Activated naive CD8-positive, alpha-beta T cell treated with anti-CD3 and anti-CD28 coated beads for 36 hours (primary cell): ENCODE measurements at places on chromosomes 11 and 22. TPM values are rescaled to one million over a fixed set of nuclear protein-coding genes. Genes with fewer than 3 reads are reported as not detected.

DNA sequence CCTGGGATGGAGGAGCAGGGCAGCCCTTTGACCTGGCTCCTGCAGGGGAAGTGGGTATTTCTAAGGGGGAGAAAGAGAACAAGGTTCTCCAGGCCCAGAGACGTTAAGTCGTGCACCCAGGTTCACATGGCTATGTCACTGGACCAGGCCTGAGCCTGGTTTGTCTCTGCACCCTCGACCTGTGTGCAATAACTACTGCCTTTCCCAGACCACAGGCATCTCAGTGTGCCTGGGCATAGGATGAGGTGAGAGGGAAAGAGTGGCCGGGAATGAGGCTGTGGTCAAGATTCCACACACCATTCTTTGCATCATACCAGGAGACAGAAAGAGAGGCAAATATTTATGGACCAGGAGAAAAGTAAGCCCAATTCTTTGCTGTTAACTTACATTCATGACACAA is 66.8 kb downstream of the PRR5L start:
- peaks cover 81% of the 10 kb centered on the region for H3K27me3 ChIP-seq
- no peak for DNase-seq
- no peaks in the 10 kb centered on the region for H3K36me3 ChIP-seq
- H3K27ac ChIP-seq: no peak overlapping the region
- H3K4me1 ChIP-seq: peaks cover 17% of the 10 kb centered on the region

- no peak overlapping the region for H3K4me3 ChIP-seq
- no peak overlapping the region for H3K27ac ChIP-seq
- peaks cover 3% of the 10 kb centered on the region for H3K4me1 ChIP-seq
- H3K36me3 ChIP-seq: no peaks in the 10 kb centered on the region
- DNase-seq: no peak
These were observed 41.1 kb downstream of the RPS6KA4 start for GRCh38 chr11:64400102-64400501.

UBQLN3 gene
- total RNA-seq: not detected

DNA sequence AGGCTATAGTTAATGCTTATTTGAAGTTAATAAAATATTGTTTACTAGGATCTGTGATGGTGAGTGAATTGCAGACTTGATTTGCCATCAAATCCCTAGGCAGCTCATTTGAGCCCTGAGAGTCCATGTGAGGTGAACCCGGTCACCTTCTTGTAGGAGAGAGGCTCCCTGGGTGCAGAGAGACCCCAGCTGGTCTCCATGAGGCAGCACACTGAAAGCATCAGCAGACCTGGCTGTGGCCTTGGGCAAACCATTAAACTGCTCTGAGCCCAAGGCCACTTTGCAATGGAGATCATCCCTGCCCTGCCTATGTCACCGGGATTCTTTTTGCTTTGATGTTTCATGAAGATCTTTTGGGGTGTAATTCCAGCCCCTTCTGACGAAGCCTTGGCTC is 125.2 kb downstream of the MICAL2 start:
- H3K4me3 ChIP-seq: no peak overlapping the region
- H3K27ac ChIP-seq: peak overlapping the region; percentile 91
- H3K27me3 ChIP-seq: no peaks in the 10 kb centered on the region
- DNase-seq: no peak
- H3K36me3 ChIP-seq: peaks cover 31% of the 10 kb centered on the region
- H3K4me1 ChIP-seq: peaks cover 23% of the 10 kb centered on the region

DNA sequence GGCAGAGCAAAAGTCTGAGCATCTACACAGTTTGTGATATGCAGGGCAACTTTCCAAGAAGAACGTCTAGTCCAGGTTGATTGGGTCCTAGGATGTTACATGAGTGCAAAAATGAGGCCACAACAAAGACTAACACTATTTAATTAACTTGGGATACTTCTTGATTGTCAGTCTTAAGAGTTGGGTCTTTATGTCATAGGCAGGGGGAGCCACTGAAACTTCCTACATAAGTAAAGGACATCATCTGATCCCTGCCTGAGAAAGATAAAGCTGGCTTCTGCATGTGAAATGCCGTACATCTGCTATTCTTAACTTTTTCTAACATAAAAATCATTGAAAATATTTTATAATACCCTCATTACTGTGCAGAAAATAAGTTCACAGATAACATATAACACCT is 525.5 kb downstream of the NTM start:
- no peak overlapping the region for H3K27ac ChIP-seq
- H3K4me1 ChIP-seq: no peaks in the 10 kb centered on the region
- no peak for DNase-seq
- H3K4me3 ChIP-seq: no peak overlapping the region
- H3K36me3 ChIP-seq: no peaks in the 10 kb centered on the region
- no peaks in the 10 kb centered on the region for H3K27me3 ChIP-seq

GGT5 gene
- total RNA-seq: not detected

GRCh38 chr22:35538801-35539321 is 1.8 kb upstream of the RASD2 start:
- peak; percentile 30 for DNase-seq
- H3K27ac ChIP-seq: no peak overlapping the region
- H3K4me3 ChIP-seq: no peak overlapping the region

- peaks cover 7% of the 10 kb centered on the region for H3K27me3 ChIP-seq
- DNase-seq: no peak
- H3K4me3 ChIP-seq: no peak overlapping the region
- no peaks in the 10 kb centered on the region for H3K36me3 ChIP-seq
These were observed 600.0 kb downstream of the BRD1 start for GRCh38 chr22:49227670-49228069.

TRPT1 gene
- 24.4 TPM for total RNA-seq
